ENCODE measurements at places on chromosomes 7 and 10.

- no peak for DNase-seq
These were observed 63.0 kb upstream of the FAM3C start for GRCh38 chr7:121459148-121459547.

GRCh38 chr10:88386204-88386788 lies 196.8 kb downstream of the RNLS start:
- DNase-seq = no peak

DNA sequence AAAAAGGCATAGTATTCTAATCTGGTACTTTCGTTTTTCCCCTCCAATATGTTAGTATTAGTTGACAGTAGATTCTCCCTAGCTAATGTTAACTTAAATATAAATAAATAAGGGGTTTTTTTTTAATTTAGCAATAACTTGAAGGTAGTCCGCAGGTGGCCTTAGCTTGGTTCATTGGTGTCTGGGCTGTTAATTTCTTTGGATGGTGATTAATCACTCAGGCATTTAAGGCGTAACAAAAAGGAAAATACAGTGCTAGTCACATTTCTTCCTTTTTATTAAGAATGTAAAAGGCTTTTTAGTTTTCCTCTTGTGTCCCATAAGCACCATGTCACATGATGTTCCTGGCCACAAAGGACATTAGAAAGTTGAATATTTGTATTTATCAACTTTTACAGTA lies 161.0 kb upstream of the POT1 start:
- no peak for DNase-seq

DNA sequence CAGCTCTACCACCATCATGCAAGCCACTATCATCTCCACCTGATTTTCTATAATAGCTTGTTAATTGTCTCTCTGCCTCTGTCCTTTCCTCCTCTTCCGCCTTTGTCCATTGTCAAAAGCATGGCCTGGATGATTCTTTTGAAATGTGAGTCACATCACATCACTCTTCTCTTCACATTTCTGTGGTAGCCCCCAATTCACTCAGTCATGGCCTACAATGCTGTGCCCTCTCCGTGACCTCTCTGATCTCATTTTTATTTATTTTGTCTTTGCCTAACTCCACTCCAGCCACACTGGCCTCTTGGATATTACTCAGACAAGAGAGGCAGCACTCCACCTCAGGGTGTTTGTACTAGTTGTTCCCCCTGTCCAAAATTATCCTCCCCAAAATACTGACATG lies 4.9 kb upstream of the ABCB4 start:
- no peak for DNase-seq

DNA sequence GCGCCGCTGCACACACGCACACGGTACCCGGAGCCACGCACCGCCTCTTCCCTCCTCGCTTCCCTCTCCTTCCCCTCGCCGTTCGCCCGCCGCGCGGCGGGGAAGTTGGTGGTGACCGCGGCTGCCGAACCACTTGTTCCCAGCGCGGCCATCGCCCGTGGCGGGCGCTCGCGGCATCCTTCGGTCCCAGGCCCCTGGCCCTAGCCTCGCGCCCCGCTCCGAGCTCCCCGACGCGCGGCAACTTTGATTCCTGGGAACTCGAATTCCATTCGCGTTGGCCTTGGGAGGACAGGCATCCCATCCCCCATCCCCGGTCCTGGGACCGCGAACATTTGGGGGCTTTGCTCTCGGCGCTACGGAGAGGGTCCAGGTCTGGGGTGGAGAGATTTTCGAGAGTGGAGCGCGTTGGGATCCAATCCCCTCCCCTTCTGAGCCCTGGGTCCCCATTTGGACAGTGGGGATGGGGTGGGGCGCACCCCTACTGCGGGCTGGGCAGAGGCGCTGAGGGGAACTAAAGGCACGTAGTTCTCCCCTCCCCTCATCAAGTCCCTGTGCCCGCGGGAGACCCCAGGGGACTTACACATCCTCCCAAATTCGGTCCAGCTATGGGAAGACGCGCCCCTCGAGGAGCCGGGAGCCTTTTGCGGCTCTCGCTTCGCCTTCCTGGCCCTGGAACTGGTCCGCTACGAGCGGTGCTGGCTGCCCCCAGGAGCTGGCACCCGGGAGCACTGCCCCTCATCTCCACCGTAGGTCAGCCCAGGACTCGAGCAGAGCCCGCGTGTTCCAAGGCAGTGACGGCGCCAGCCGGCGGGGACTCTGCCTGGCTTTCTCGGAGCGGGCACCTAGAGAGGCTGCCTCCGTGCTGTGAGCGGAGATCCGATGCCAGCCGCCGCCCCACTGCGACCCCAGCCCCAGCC lies 834 bp downstream of the CDH23 start:
- DNase-seq = no peak

DNA sequence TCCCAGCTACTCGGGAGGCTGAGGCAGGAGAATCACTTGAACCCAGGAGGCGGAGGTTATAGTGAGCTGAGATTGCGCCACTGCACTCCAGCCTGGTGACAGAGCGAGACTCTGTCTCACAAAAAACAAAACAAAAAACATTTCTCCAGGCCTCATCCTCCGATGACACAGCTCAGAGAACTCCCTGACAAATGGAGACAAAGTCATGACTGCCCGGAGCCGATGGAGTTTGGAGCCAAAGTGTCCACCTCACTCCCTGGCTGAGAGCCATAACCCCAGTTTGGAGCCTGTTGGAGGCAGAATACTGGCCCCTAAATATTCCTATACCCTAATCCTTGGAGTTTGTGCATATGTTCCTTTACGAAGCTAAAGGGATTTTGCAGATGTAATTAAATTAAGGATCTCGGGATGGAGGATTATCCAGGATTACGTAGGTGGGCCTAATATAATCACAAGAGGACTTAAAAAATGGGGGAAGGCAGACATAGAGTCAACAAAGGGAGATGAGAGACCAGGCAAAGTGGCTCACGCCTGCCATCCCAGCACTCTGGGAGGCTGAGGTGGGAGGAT lies 22.7 kb downstream of the SSC4D start:
- no peak for DNase-seq

- peak; percentile 67 for DNase-seq
These were observed 25.3 kb downstream of the CCDC6 start for GRCh38 chr10:59880971-59881510.

DNA sequence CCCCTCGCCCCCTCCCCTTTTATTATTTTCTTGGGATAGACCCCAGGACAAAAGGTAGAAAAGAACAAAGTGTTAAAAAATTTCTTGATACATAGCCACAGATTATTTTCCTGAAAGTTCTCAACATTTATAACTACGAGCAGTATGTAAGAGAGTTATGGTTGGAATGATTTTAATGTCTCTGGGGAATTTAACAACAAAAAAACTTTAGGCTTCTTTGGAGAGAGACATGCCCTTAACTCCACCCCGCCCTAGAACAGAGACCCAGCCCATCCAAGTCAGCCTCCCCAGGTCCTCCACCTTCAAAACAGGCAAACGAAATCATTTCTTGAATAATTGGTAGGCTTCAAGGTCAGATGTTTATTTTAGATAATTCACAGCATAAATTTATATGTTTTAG lies 97.1 kb downstream of the TCF7L2 start:
- DNase-seq = no peak

GRCh38 chr7:97623333-97623732 lies 108.6 kb upstream of the TAC1 start:
- no peak for DNase-seq

GRCh38 chr7:122919643-122920181 lies 33.5 kb upstream of the CADPS2 start:
- DNase-seq = no peak

GRCh38 chr7:129256221-129256620 lies 31.4 kb downstream of the AHCYL2 start:
- no peak for DNase-seq

- DNase-seq = no peak
These were observed 422.7 kb downstream of the SORCS3 start for GRCh38 chr10:105063796-105064195.

DNA sequence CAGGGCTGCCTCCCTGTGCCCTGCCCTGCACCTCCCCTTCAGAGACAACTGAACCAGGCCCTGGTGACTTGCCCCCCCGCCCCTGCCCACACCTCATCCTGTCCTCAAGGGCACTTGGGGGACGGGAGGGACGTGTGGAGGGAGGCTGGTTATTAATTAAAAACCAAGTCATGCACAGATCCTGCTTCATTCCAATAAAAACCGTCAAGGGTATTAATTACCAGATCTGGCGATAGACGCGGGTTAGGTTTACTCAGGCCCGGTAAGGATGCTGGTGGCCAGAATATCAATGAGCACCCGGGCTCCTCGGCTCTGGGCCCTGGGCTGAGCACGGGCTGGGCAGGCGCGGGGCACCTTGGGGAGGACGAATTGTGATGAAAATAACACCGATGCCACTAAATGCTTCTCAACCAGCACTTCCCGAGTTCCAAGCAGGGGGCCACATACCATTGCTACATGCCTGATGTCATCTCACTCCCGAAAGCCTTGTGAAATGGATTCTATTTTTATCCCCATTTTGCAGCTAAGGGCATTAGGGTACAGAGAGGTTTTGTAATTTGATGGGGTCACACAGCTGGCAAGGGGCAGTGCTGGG lies 24.5 kb upstream of the GTF2IRD1 start:
- no peak for DNase-seq

GRCh38 chr10:71999360-72000072 lies 35.3 kb downstream of the CHST3 start:
- DNase-seq = no peak

- DNase-seq = peak; percentile 83
These were observed 16.9 kb upstream of the ZFAND2A start for GRCh38 chr7:1176891-1177373.

DNA sequence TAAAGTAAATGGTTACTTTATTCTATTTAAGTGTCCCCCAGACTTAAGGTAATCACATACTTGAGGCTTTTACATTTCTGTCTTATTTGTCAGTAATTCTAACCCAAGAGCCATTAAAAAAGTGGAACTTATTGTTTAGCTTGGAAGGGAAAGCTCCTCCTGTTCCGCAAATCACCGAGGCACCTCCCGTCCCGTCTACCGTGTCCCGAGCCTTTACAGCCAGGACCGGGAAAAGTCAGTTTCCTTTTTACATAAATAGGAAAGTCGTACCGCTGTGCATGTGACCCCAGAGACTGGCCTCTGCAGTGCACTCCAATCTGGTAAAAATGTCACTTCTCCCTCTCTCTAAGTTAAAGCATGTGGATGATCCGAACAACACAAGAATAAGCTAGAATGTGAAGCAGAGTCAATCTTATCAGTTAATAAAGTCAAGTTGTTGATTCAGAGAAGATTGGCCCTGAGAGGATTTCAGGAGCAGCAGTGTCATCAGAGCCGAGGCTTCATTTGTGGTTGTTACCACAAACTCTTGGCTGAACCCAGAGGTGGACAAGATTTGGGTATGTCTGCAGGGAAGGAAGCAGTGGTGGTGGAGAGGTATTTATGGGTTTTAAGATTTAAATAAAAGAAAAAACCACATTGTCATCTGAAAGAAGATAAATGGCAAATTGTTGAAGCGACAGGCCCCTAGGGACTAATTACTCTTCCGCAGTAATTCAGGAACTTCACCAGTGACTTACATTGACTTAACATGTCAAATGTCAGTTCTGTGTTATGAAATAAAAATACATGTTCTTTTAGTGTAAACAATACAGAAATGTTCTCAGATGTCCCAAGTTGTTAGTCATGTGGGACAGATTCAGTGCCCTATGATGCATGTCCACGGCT lies 316.6 kb upstream of the ZNF32 start:
- DNase-seq = no peak

All from activated CD8-positive, alpha-beta memory T cell treated with anti-CD3 and anti-CD28 coated beads for 48 hours (primary cell).